ENCODE measurements at places on chromosomes 16 and 17.

GRCh38 chr16:5580772-5581171 is 483.2 kb upstream of the EEF2KMT start:
- no peak for DNase-seq

- no peak for DNase-seq
Measured at GRCh38 chr16:30805370-30806169, 18.6 kb upstream of the ZNF629 start.

GRCh38 chr16:10949424-10949970 is 5.1 kb downstream of the CLEC16A start:
- no peak for DNase-seq

DNA sequence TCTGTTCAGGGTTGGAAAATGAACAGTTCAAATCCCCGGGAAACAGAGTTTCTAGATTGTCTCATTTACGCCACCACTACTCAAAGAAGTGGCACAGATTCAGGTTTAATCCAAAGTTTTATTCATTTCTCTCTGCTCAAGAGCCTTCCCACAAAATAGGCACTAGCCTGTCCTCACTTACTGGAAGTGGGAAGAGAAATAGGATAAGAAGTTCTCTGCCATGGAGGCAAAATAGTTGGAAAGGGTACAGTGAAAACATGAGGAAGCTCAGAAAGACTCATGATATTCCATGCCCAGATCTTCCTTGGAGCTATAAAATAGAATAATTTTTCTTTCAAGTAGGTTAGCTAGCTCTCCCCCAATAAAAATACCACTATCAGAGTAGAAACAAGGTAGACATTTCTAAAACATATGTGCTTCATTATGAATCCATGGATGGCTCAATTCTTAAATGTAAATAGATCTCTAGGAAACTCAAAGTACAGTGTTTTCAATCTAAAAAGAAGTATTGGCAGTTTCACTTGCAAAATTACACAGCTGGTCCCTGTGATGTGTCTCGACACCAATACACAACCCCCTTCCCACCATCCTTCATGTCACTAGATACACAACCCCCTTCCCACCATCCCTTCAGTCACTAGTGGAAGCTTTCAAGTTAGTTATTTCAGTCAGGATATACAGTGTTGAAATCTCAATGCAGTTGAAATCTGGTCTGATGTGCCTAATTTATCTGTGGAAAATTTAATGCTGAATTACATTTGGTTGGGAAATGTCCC is 125.8 kb downstream of the TRIM37 start:
- DNase-seq: no peak

DNA sequence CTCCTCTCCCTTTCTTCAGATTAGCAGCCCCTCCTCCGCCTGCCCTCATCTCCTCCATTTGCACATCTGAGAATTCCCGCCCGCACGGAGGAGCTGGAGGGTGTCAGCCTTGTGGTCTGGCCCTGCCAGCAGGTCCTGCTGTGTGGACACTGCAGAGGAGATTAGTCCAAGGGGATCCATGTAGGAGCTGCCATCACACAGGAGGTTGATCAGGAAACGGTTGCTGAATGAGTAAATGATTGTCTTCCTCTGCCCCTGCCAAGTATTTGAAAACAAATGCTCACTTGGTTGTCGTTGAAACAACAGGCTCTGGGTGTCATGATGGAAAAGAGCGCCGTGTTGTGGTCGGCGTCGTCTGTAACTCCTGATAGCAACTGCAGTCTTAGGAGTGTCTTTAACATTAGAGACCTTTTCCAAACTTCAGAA is 63.8 kb upstream of the CHMP6 start:
- no peak for DNase-seq

- no peak for DNase-seq
Measured at GRCh38 chr17:43175213-43176118, 4.5 kb downstream of the NBR1 start.

DNA sequence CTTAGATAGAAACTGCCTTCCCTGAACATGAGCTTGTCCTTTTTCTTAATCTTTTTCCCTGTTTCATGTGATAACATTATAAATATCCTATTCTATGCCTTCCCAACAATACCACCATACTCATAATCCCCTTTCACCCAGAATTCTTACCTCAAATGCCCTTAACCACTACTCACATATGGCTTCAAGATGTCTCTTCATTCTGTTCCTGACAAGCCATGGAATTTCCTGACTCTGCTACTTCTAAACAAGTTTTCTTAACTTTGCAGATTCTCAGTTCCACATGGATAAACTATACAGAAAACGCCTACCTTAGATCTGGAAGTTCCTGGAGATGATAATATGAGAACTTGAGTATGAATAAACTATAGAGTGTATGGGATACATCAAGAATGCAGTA is 1217.8 kb downstream of the CDH8 start:
- DNase-seq: no peak

DNA sequence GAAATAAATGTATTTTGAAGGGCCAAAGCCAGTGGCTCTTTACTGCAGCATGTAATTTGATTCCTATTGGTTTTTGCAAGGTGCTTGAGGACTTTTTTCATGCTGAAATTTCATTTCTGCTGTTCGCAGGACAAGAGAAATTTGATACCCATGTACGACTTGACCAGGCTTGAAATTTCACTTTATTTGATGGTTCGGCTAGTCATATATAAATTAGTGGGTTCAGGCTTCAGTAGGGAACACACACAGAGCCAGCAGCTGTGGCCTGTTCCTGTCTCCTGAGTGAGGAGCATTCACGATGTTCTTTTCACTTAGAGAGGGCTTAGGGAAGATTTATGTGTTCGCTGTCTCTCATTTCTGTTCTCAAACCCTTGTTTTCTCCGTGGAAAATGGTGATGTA is 258.4 kb upstream of the CACNG5 start:
- no peak for DNase-seq

- no peak for DNase-seq
Measured at GRCh38 chr17:74024871-74025531, 178.5 kb upstream of the RPL38 start.

DNA sequence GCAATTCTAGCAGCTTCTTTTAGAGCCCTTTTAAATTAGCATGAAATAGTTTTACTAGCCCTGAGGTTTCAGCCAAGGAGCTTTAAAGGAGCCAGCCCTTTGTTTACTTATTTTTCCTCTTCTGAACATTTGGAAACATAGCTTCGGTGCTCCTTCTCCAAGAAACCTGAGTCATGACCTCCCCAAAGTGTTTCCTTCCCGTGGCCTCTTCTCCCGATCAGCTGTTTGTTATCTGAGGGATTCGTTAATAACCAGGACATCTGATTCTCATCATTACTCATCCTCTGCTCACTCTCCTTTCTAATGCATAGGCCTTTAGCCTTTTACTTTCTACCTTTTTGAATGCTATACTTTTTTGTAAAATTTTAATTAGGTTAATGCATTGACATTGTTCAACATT is 204.5 kb downstream of the WWOX start:
- no peak for DNase-seq

GRCh38 chr16:787321-787966 is 737 bp downstream of the RPUSD1 start:
- no peak for DNase-seq

GRCh38 chr16:75922250-75922649 is 196.0 kb upstream of the CPHXL start:
- DNase-seq: no peak

- no peak for DNase-seq
Measured at GRCh38 chr16:68999114-68999513, 106.3 kb upstream of the HAS3 start.

- DNase-seq: no peak
Measured at GRCh38 chr16:8594149-8594666, 3.9 kb upstream of the TMEM114 start.

DNA sequence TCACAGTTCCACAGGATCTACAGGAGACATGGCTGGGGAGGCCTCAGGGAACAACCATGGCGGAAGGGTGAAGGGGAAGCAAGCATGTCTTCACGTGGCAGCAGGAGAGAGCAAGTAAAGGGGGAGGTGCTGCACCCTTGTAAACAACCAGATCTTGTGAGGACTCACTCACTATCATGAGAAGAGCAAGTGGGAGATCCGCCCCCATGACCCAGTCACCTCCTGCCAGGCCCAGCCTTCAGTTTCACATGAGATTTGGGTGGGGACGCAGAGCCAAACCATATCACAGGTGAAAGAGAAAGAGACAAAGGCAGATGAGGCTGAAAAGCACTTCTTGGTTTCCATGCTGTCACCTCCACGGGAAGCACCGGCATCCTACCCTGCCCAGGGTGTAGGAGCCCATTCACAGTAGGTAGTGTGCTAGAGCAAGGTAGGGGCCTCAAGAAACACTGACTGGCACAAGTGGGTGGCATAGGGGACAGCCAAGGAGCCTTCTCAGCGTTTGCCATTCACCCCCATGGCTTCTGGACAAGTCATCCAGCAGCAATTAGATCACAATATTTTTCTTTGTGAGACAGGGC is 6.6 kb downstream of the NARF start:
- DNase-seq: no peak

- no peak for DNase-seq
Measured at GRCh38 chr16:58366247-58367031, 25.8 kb upstream of the GINS3 start.

DNA sequence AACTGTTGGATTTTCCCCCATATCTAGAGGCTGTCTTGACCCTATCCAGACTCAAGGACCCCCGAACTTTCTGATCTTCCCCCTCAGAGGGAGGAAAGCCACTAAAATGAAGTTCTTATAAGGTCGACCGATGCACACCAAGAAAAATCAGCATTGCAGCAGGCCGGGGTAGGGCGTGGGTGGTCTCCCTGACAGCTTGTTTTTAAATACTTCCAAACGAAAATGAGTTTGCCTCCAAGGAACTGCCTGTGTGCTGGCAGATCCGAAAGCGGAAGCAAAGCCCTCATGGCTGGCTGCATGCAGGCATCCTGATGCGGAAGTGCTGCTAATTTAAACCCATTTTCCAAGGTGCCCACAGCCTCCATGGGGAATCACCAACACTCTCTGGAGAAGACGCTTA is 374.3 kb upstream of the XYLT1 start:
- DNase-seq: no peak

- DNase-seq: no peak
Measured at GRCh38 chr17:58364270-58364942, 12.4 kb upstream of the SUPT4H1 start.

DNA sequence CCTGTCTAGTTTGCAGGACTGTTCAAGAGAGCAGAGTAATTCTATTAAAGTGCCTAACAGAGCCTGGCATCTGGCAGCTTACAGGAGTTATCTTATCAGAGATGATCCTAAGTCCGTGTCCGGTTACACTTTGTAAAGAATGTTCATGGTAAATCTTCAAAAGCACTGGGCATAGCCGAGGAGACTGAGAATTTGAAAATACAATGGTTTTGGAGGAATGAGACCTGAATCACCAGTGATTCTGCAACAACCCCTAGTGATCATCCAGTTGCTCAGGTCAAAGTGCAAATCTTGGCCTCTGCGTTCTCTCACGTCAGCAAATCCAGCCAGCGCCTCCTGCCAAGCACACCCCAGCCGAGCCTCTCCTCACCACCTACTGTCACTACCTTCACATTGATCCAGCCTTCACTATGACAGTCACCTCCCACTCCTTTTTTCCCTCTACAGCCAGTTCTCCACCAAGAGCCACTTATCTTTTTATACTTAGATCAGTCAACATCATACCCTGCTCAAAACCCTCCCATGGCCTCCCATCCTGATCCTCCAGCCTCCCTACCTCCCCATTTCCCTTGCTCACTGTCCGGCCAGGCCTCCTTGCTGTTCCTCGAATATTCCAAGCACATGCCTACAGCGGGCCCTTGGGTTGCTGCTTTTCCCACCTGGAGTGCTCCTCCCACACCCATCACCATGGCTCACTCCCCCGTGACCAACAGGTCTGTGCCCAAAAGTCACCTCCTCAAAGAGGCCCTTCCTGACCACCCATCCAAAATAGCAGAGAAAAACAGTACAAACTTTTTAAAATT is 57.4 kb upstream of the ERN1 start:
- no peak for DNase-seq

DNA sequence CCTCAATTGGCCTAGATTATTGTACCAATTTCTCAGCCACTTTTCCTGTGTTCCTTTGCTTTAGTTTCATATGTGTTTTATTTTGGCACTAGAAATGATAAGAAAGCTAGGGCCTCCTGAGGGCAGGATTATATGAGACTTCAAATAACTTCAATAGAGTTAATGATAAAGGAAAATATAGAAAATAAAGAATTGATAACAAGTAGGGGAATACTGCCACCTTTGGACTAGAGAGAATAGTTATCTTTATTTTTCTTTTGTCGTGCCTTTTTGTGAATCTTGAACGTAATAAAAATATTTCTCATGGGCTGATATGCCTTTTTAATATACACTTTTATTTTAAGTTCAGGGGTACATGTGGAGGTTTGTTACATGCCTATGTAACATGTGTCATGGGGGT is 29.3 kb upstream of the RBL2 start:
- DNase-seq: no peak

DNA sequence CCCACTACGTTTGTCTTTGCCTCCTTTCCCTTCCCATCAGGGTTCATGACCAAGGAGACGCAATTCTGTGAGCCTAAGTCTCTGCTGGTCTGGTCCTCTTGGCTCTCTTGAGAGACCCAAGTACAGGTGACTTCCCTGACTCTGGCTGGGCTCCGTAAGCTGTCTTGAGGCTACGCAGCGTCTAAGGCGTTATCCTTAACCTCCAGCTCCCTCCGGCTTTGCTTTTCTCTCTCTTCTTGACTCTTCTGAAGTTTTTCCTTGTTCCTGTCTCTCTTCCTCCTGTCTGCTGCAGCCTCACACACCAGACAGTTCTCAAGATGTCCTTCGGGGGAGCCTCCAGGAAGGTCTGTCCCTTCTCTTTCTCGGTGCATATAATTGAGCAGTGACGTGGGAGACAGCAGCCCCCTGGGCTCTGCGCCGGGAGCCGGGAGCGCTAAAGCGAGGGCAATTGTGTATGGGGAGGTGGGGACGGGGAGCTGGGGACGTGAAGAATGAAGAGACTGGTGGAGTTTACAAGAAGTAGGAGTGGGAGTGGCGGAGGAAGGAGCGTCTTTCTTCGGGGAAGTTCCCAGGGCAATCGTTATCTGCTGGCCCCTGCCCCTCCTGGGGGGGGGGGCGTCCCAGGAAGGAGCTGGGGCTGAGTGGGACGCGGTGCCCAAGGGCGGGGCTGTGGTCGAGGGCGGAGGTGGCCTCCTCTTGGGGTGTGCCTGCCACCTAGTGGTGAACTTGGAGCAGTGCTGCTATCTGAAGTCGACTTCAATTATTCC is 6.9 kb upstream of the PIRT start:
- no peak for DNase-seq

GRCh38 chr17:79458356-79458755 is 152.5 kb downstream of the RBFOX3 start:
- DNase-seq: no peak

GRCh38 chr17:8468127-8468526 is 32.4 kb downstream of the NDEL1 start:
- DNase-seq: no peak

DNA sequence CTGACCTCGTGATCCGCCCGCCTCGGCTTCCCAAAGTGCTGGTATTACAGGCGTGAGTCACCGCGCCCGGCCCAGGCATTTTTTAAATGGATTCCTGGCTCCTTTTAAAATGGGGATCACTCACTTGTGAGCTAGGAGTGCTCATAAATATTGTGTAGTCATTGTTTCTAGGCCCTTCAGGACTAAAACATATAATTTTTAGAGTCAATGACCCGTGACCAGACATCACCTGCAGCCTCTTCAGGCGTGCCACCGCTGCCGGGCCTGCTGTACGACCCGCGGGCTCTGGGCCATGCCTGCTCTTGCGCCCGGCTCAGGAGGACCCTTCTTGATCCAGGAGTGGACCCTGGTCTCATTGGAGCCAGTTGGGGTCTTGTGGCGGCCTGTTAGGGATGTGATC is 30.8 kb downstream of the EFCAB5 start:
- DNase-seq: no peak

- DNase-seq: no peak
Measured at GRCh38 chr17:28950017-28950751, 1.1 kb downstream of the PHF12 start.
